Activated naive CD4-positive, alpha-beta T cell treated with anti-CD3 and anti-CD28 coated beads, Interleukin-2, amount 10 ng/mL, durations not matched to agents 5 hours and 36 hours (primary cell): ENCODE measurements at places on chromosomes 7 and 10. TPM values are rescaled to one million over a fixed set of nuclear protein-coding genes. Genes with fewer than 3 reads are reported as not detected.

Gene PALS2
- total RNA-seq = 28.2 TPM

Gene ZNHIT1
- 62.6 TPM for total RNA-seq

Gene ACHE
- not detected for total RNA-seq

Gene AKR1E2
- total RNA-seq = 6.1 TPM

Gene KCP
- total RNA-seq = 0.19 TPM

Gene CRHR2
- not detected for total RNA-seq

Gene GPR26
- total RNA-seq = not detected

Gene RPEL1
- not detected for total RNA-seq

Gene GTF2IRD1
- total RNA-seq = 2.1 TPM

Gene UPK3BL1
- total RNA-seq = 16.3 TPM

Gene FAM25A
- total RNA-seq = not detected

Gene FEZF1
- total RNA-seq = not detected

Gene MMRN2
- not detected for total RNA-seq

Gene VIPR2
- total RNA-seq = 0.24 TPM

Gene TEX36
- total RNA-seq = not detected

Gene C10orf105
- 0.55 TPM for total RNA-seq
